Thyroid gland (tissue), 4 donors: ENCODE measurements at places on chromosomes 3 and 15. TPM values are rescaled to one million over a fixed set of nuclear protein-coding genes. Genes with fewer than 3 reads are reported as not detected.

DNA sequence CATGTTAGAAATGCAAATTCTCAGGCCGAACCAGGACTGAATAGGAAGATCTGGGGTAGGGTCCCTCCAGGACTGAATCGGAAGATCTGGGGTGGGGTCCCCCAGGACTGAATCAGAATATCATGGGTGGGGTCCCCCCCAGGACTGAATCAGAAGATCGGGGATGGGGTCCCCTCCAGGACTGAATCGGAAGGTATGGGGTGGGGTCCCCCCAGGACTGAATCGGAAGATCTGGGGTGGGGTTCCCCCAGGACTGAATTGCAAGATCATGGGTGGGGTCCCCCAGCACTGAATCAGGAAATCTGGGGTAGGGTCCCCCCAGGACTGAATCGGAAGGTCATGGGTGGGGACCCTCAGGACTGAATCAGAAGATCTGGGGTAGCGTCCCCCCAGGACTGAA is 48.2 kb upstream of the TNK2 start:
- no peaks in the 10 kb centered on the region for H3K27me3 ChIP-seq
- H3K27ac ChIP-seq: no peak overlapping the region
- H3K36me3 ChIP-seq: no peaks in the 10 kb centered on the region

GABRA5 gene
- total RNA-seq: 5.7 TPM

PPP1R14D gene
- not detected for total RNA-seq

HES1 gene
- 193 TPM for total RNA-seq
